Colonic mucosa (tissue), 4 donors: ENCODE measurements at places on chromosomes 12 and 14. TPM values are rescaled to one million over a fixed set of nuclear protein-coding genes. Genes with fewer than 3 reads are reported as not detected.
A peak's percentile ranks its signal among the peaks of the same experiment; 100 is the strongest.

- peak; percentile 81 for DNase-seq
- no peak overlapping the region for H3K27ac ChIP-seq
- no peak overlapping the region for H3K4me3 ChIP-seq
- no peaks in the 10 kb centered on the region for H3K27me3 ChIP-seq
Observed at GRCh38 chr14:68911594-68912227, 67.4 kb downstream of the ACTN1 start.

GRCh38 chr14:101834800-101835547 lies 73.5 kb downstream of the PPP2R5C start:
- H3K4me3 ChIP-seq: no peak overlapping the region
- DNase-seq: no peak
- peaks cover 13% of the 10 kb centered on the region for H3K4me1 ChIP-seq

DNA sequence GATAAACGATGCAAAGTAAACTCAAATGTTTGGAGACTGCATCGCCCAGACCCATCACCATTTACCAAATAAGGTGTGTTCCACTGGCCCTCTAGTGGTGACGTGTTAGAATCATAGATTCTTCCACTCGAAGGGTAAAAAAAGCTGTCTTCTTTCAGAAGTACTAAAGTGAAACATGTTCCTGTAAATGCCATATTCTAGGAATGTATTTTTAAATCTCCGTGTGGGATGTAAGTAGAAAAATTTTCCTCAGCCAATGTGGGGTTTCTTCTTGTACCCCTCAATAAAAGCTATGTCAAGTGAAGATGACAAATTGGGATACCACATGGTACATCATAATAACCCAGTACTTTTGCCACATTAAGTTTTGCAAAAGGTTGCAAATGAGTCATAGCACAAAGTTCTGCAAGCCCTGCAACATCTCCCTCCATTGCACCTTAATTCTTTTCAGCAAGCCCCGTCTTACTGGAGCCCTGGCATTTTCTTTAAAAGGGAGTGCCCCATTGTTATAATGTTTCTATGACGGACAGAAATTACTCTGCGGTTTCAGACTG lies 100.8 kb downstream of the CCER1 start:
- peak; percentile 31 for DNase-seq
- no peaks in the 10 kb centered on the region for H3K27me3 ChIP-seq
- no peak overlapping the region for H3K4me3 ChIP-seq
- no peak overlapping the region for H3K27ac ChIP-seq

GRCh38 chr14:41824441-41824840 lies 217.8 kb downstream of the LRFN5 start:
- H3K4me3 ChIP-seq: no peak overlapping the region
- no peaks in the 10 kb centered on the region for H3K36me3 ChIP-seq
- H3K27me3 ChIP-seq: no peaks in the 10 kb centered on the region
- no peaks in the 10 kb centered on the region for H3K4me1 ChIP-seq
- no peak overlapping the region for H3K27ac ChIP-seq
- DNase-seq: no peak

- no peaks in the 10 kb centered on the region for H3K4me1 ChIP-seq
- no peaks in the 10 kb centered on the region for H3K36me3 ChIP-seq
- no peak overlapping the region for H3K4me3 ChIP-seq
- no peaks in the 10 kb centered on the region for H3K27me3 ChIP-seq
- DNase-seq: no peak
Observed at GRCh38 chr14:83071888-83072501, 1538.3 kb upstream of the SEL1L start.

- H3K27ac ChIP-seq: no peak overlapping the region
- no peaks in the 10 kb centered on the region for H3K4me1 ChIP-seq
- H3K27me3 ChIP-seq: no peaks in the 10 kb centered on the region
- no peaks in the 10 kb centered on the region for H3K36me3 ChIP-seq
Observed at GRCh38 chr14:32167907-32168306, 33.9 kb upstream of the RNU6-7 start.

GRCh38 chr14:77044783-77045237 lies 16.3 kb upstream of the IRF2BPL start:
- H3K27me3 ChIP-seq: no peaks in the 10 kb centered on the region
- no peak overlapping the region for H3K4me3 ChIP-seq
- no peaks in the 10 kb centered on the region for H3K36me3 ChIP-seq

GRCh38 chr14:73238424-73238852 lies 1.1 kb downstream of the PAPLN start:
- H3K4me1 ChIP-seq: peaks cover 11% of the 10 kb centered on the region
- no peak overlapping the region for H3K27ac ChIP-seq
- H3K36me3 ChIP-seq: no peaks in the 10 kb centered on the region
- no peak for DNase-seq

KCNJ8 gene
- total RNA-seq: 0.37 TPM

ERP27 gene
- total RNA-seq: 0.52 TPM

LRP6 gene
- total RNA-seq: 26.2 TPM

C12orf50 gene
- not detected for total RNA-seq

KRT2 gene
- total RNA-seq: not detected
